ENCODE measurements at places on chromosomes 7 and 10.

- DNase-seq, result no peak
Observed at GRCh38 chr7:44977959-44978335, 868 bp downstream of the MYO1G start.

DNA sequence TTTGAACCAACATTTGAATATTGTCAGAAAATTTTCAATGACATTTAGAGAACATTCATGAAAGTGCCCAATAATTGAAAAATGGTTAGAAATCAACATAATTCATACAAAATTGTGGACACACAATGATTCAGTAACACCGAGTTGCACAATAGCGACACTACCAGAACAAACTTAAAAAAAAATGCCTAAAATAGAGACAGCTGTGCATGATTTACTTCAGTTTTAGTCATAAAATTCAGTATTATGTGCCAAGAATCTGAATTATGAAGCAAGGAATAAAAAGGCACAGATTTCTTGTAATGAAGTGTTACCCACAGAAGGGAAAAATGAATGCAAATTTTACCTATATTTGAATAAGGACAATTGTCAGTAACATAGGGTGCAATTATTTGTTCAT, 396.0 kb downstream of the SEMA3D start:
- no peak for DNase-seq

GRCh38 chr10:86856156-86856555, 99.7 kb downstream of the BMPR1A start:
- DNase-seq, result no peak

DNA sequence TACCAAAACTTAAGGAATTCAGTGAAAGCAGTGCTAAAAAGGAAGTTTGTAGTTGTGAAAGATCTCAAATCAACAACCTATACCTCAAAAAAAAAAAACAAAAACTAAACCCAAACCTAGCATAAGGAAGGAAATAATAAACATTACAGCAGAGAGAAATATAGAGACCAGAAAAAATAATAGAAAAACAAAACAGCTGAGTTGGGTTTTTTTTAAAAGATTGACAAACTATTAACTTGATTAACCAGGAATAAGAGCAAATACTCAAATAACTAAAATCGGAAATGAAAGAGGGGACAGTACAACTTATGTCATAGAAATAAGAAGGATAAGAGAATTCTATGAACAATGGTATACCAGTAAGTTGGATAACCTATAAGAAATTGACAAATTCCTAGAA, 6.7 kb downstream of the ECD start:
- DNase-seq, result no peak

GRCh38 chr7:8939446-8939845, 506.0 kb downstream of the NXPH1 start:
- DNase-seq, result no peak

GRCh38 chr10:13847201-13847631, 260.5 kb downstream of the PRPF18 start:
- DNase-seq, result no peak
